ENCODE measurements at places on chromosomes 16 and 17. TPM values are rescaled to one million over a fixed set of nuclear protein-coding genes. Genes with fewer than 3 reads are reported as not detected.

The WNK4 gene
- 0.77 TPM for total RNA-seq

The BRICD5 gene
- total RNA-seq: 17.4 TPM

The ACSM5 gene
- total RNA-seq: not detected

The AURKB gene
- total RNA-seq: 224 TPM

The SHISA6 gene
- not detected for total RNA-seq

The RASD1 gene
- 0.29 TPM for total RNA-seq

GRCh38 chr17:28372203-28372944 is 880 bp downstream of the SARM1 start:
- DNase-seq: peak; percentile 14

GRCh38 chr17:78127239-78127887 is 1.2 kb downstream of the TMC6 start:
- peak; percentile 76 for DNase-seq

DNA sequence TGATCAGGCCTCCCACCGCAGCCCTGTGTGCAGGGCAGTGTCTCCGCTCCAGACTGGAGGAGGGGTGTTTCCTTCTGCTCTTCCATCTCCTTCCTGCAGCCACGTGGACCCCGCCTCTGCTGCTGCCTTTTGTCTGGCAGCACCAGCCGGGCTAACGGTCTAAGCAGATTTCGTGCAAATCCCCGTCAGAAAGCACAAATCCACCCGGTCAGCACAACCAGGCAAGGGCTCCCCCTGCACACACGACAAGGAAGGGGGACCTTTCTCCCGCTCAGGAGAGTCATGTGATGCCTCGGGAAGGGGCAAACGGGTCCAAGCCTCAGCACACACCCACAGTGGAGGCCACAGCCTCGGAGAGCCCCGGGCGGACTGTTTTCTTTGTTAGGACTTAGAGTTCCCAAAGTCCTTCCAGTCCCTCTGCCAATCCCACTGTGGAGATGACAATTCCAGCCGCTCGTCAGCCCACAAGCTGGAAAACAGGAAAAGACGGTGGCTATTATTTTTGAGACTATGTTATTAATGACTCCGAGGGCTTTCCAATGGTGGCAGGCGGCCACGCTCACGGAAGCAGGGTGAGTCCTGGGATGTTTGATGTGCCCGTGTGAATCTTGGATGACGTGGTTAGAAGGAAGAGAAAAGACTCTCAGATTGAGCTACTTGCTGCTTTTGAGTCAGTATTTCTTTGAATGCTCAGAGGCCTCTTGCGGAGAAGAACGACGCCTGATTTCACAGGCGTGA is 22.5 kb upstream of the MEAK7 start:
- no peak for DNase-seq

GRCh38 chr16:87789437-87790291 is 23.9 kb upstream of the KLHDC4 start:
- no peak for DNase-seq

DNA sequence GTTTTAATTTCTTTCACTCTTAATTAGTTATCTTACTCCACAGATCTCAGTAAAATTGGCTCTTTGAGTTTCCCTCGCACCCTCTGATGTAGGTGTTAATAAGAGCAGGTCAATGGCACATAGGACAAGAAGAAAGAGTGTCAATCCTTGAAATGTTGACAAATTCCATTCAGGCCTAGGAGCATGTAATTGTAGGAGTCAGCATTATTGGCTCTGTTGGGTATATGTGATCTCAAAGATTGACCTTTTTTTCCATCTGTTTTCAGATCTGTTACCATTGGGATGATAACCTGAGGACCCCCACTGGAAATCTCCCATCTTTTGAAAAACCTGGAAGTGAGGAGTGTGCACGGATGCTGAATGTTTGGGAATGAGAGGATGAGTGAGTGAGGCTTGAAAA is 11.8 kb upstream of the TBKBP1 start:
- DNase-seq: no peak

- DNase-seq: no peak
Measured at GRCh38 chr16:76118344-76118743, 158.9 kb upstream of the CNTNAP4 start.

- DNase-seq: peak; percentile 14
Measured at GRCh38 chr16:12458591-12459358, 344.9 kb downstream of the CPPED1 start.

GRCh38 chr16:78530283-78530682 is 430.8 kb downstream of the WWOX start:
- no peak for DNase-seq

DNA sequence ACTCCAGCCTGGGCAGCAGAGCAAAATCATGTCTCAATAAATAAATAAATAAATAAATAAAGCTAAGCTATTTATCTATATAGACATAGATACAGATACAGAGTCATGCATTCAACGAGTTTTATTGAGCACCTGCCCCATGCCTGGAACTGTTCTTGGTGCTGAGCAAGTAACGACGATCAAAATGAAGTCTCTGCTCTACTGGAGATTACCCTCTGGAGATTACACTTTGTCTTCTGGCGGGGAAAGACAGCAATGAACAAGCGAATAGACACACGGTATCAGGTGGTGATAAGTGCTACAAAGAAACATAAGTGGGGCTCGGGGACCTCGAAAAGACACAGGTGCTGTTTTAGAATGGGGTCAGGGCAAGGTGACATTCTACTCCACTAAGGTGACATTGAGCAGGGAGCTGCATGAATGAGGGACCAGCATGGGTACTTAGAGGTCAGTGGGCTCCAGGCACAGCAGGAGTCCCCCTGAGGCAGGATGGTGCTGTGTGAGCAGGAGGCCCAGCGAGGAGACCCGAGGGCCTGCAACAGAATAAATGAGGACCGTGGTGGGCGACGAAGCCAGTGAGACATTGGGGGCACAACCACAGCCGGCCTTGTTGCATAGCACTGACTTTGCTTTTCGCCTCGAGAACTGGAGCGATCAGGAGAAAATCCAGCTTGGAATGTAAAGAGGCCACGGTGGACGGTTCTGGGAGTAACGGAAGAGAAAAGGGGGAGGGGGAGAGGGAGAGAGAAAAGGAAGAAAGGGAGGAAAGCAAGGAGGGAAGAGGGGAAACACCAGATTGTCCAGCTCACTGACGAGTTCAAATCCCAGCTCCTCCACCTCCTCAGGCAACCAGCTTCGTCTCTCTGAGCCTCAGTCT is 42.4 kb upstream of the MEAK7 start:
- no peak for DNase-seq
